ENCODE measurements at places on chromosomes 5 and 9. TPM values are rescaled to one million over a fixed set of nuclear protein-coding genes. Genes with fewer than 3 reads are reported as not detected.
A peak's percentile ranks its signal among the peaks of the same experiment; 100 is the strongest.

ANGPTL2 gene
- 40.0 TPM for total RNA-seq

GGTA1 gene
- total RNA-seq, result 6.5 TPM

FAM219A gene
- total RNA-seq, result 11.7 TPM

ARID3C gene
- 2.0 TPM for total RNA-seq

ADRA1B gene
- total RNA-seq, result 6.9 TPM

SEMA6A gene
- total RNA-seq, result 24.3 TPM

ANKRD55 gene
- not detected for total RNA-seq

ZFP2 gene
- total RNA-seq, result 2.7 TPM

C9 gene
- not detected for total RNA-seq

- no peaks in the 10 kb centered on the region for H3K27me3 ChIP-seq
- no peak for DNase-seq
- H3K4me3 ChIP-seq, result no peak overlapping the region
- no peak overlapping the region for H3K27ac ChIP-seq
Observed at GRCh38 chr9:114143234-114143633, 12.1 kb upstream of the COL27A1 start.

GRCh38 chr5:137935694-137936093, 46.4 kb downstream of the PKD2L2 start:
- no peak overlapping the region for H3K4me3 ChIP-seq
- H3K27me3 ChIP-seq, result no peaks in the 10 kb centered on the region
- no peak overlapping the region for H3K27ac ChIP-seq
- H3K4me1 ChIP-seq, result no peaks in the 10 kb centered on the region

GRCh38 chr5:172486451-172486850, 32.1 kb upstream of the SH3PXD2B start:
- H3K4me1 ChIP-seq, result peaks cover 5% of the 10 kb centered on the region
- H3K4me3 ChIP-seq, result no peak overlapping the region
- H3K36me3 ChIP-seq, result no peaks in the 10 kb centered on the region
- H3K27me3 ChIP-seq, result no peaks in the 10 kb centered on the region
- peak overlapping the region; percentile 50 for H3K27ac ChIP-seq
- no peak for DNase-seq

GRCh38 chr9:21711504-21711903, 90.9 kb upstream of the MTAP start:
- H3K36me3 ChIP-seq, result no peaks in the 10 kb centered on the region
- DNase-seq, result no peak
- no peaks in the 10 kb centered on the region for H3K4me1 ChIP-seq
- no peaks in the 10 kb centered on the region for H3K27me3 ChIP-seq

DNA sequence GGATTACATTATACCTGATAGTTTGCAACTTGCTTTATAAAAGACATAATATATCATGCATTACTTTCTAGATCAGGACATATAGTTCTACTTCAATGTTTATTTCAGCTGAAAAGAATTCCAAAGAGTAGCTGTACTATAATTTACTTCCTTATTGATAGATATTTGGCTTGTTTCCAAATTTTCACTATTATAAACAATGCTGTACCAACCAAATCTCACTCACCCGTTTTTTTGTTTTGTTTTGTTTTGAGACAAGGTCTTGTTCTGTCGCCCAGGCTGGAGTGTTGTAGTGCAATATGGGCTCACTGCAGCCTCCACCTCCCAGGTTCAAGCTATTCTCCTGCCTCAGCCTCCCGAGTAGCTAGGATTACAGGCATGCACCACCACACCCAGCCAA, 132.7 kb downstream of the GNAQ start:
- H3K4me3 ChIP-seq, result no peak overlapping the region
- DNase-seq, result no peak
- peaks cover 10% of the 10 kb centered on the region for H3K4me1 ChIP-seq

GRCh38 chr5:15834596-15835245, 334.7 kb downstream of the FBXL7 start:
- H3K27ac ChIP-seq, result no peak overlapping the region
- DNase-seq, result no peak
- peaks cover 9% of the 10 kb centered on the region for H3K4me1 ChIP-seq
- H3K36me3 ChIP-seq, result no peaks in the 10 kb centered on the region

GRCh38 chr5:174560861-174561260, 163.5 kb upstream of the MSX2 start:
- no peaks in the 10 kb centered on the region for H3K27me3 ChIP-seq
- no peak overlapping the region for H3K4me3 ChIP-seq
- DNase-seq, result no peak
- H3K36me3 ChIP-seq, result no peaks in the 10 kb centered on the region
- H3K27ac ChIP-seq, result no peak overlapping the region
- H3K4me1 ChIP-seq, result no peaks in the 10 kb centered on the region

GRCh38 chr5:88873447-88873846, 9.5 kb downstream of the MEF2C start:
- H3K27ac ChIP-seq, result no peak overlapping the region
- H3K4me3 ChIP-seq, result no peak overlapping the region
- no peak for DNase-seq
- no peaks in the 10 kb centered on the region for H3K36me3 ChIP-seq

- H3K36me3 ChIP-seq, result no peaks in the 10 kb centered on the region
- peak overlapping the region; percentile 98 for H3K27ac ChIP-seq
- no peak for DNase-seq
- no peaks in the 10 kb centered on the region for H3K27me3 ChIP-seq
- peaks cover 16% of the 10 kb centered on the region for H3K4me1 ChIP-seq
Observed at GRCh38 chr9:26891726-26892125, 876 bp downstream of the CAAP1 start.

DNA sequence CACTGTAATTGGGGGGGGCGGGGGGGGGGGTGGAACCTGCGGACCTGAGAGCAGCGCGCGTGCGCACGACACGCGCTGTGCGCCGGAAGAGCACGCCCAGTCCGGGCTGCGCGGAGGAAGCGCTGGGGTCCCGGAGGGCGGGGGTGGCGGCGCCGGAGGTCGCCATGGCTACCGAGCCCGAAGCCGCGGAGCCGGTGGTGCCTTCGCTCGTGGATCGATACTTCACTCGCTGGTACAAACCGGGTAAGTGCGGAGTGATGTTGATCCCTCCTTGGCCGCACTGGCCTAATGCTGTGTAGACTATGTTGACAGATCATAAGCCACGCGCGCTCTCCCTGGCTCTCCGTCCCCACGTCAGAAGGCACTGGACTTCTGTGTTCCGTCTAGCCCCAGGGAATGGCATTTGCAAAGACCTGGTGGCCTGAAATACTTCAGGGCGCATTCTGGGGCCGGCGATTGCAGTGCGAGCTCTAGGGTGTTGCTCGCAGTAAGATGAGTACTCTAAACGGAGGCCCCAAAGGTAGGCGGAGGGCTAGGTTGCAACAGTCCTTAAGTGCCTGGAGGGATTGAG, at the start of gene ABITRAM:
TSS of gene ABITRAM (plus strand) at position 78 of the 571 bp plus-strand sequence. CDS start at position 165, 87 bp downstream.
- H3K27ac ChIP-seq, result peak within 1 kb of the TSS; percentile 95
- DNase-seq, result peak; percentile 48
- peaks cover 43% of the 10 kb centered on the region for H3K4me1 ChIP-seq

GRCh38 chr5:76720988-76721569, 5.2 kb downstream of the F2R start:
- no peaks in the 10 kb centered on the region for H3K27me3 ChIP-seq
- no peak overlapping the region for H3K27ac ChIP-seq
- no peak overlapping the region for H3K4me3 ChIP-seq
- no peaks in the 10 kb centered on the region for H3K36me3 ChIP-seq

DNA sequence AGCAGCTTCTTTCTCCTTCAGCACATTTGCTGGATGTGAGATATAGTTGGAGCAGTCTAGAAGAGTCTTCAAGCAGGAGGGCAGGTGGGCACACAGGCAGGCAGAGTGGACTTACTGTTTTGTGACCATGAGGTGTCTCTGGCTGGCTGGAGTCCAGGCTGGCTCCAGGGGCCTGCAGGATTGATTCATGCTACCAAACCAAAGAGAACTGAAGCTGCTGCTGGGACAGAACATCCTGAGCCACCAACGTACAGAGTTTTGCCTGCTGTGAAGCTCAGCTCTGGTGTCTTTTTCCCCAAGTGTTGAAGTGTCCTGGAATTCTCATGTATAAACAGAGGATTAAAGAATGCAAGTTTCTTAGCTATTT, 45.7 kb downstream of the CYSTM1 start:
- H3K36me3 ChIP-seq, result no peaks in the 10 kb centered on the region
- H3K4me1 ChIP-seq, result peaks cover 19% of the 10 kb centered on the region
- DNase-seq, result no peak
- no peak overlapping the region for H3K27ac ChIP-seq
- no peak overlapping the region for H3K4me3 ChIP-seq
- H3K27me3 ChIP-seq, result no peaks in the 10 kb centered on the region

GRCh38 chr9:130781569-130781968, 53.5 kb upstream of the ABL1 start:
- H3K27me3 ChIP-seq, result no peaks in the 10 kb centered on the region
- no peak for DNase-seq
- H3K27ac ChIP-seq, result peak overlapping the region; percentile 93
- H3K36me3 ChIP-seq, result no peaks in the 10 kb centered on the region
- peaks cover 17% of the 10 kb centered on the region for H3K4me1 ChIP-seq

DNA sequence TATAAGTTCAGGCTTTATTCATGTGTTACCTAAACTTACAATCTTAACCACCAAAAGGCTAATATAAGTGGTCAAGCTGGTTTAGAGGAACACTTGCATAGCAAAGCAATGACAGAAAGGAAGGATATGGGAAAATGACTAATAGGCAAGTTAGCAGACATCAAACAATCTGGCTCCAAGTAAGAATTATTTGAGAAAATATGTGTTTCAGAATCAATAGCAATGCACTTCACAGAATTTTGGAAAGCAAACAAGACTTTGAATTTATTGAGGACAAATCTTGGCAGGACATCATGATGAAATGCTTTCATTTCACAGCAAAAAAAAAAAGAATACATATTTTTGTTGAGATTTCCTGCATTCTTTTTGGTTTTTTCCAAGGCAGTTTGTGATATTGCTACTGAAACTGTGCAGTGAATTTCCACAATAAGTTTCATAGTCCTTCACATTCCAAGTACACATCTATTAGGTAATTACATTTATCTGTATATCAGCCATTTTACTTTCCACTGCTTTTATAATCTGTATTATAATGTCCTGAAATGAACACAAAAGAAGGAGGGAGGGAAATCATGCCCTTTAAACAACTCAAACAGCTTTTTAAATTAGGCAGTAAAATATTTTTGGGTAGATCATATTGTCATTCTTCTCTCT, 417.9 kb downstream of the NR2F1-AS1 start:
- no peak overlapping the region for H3K4me3 ChIP-seq
- no peaks in the 10 kb centered on the region for H3K4me1 ChIP-seq
- no peak for DNase-seq
- H3K27ac ChIP-seq, result peak overlapping the region; percentile 85
- H3K36me3 ChIP-seq, result no peaks in the 10 kb centered on the region

DNA sequence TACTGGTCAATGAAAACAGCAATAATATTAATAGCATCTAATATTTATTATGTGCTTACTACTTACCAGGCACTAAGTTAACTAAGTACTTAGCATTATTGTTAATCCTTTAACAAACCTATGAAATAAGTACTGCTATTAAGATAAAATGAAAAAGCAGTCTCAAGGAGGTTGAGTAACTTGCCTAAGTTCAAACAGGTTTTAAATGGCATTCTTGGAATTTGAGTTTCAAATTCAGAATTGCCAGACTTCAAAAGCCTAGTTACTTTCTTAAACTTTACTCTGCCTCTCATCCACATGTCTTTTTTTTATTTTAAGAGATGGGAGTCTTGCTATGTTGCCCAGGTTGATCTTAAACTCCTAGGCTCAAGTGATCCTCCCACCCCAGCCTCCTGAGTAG, 16.0 kb downstream of the LEAP2 start:
- peaks cover 5% of the 10 kb centered on the region for H3K4me1 ChIP-seq
- no peak overlapping the region for H3K27ac ChIP-seq
- no peaks in the 10 kb centered on the region for H3K27me3 ChIP-seq
- H3K4me3 ChIP-seq, result no peak overlapping the region
- DNase-seq, result no peak

GRCh38 chr5:168292786-168293696, 1.6 kb downstream of the WWC1 start:
- no peak for DNase-seq
- no peaks in the 10 kb centered on the region for H3K36me3 ChIP-seq
- no peak overlapping the region for H3K4me3 ChIP-seq
- no peak overlapping the region for H3K27ac ChIP-seq
- H3K4me1 ChIP-seq, result no peaks in the 10 kb centered on the region

- H3K36me3 ChIP-seq, result peaks cover 15% of the 10 kb centered on the region
- no peaks in the 10 kb centered on the region for H3K4me1 ChIP-seq
- no peak overlapping the region for H3K27ac ChIP-seq
- no peaks in the 10 kb centered on the region for H3K27me3 ChIP-seq
Observed at GRCh38 chr5:179176166-179176565, 116.0 kb downstream of the ZNF354C start.

DNA sequence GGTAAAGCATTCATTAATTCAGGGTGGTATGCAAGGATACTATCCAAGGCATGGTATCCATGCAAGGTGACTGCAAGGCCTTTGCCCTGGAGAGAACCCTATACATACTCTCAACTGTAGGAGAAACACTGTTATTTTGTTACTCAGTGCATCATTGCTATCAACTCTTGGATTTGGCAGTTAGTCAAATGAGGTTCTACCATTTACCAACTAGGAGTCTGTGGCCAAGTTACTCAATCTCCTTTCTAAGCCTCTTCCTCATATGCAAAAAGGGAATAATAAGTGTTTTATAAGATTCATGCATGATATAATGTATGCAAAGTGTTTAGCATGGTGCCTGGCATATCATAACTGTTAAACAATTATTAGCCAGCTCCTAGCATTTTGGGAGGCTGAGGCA, 4.0 kb downstream of the PCDHGC3 start:
- DNase-seq, result no peak
- no peak overlapping the region for H3K4me3 ChIP-seq
- H3K27me3 ChIP-seq, result no peaks in the 10 kb centered on the region
- no peaks in the 10 kb centered on the region for H3K36me3 ChIP-seq
- no peak overlapping the region for H3K27ac ChIP-seq
- peaks cover 38% of the 10 kb centered on the region for H3K4me1 ChIP-seq

DNA sequence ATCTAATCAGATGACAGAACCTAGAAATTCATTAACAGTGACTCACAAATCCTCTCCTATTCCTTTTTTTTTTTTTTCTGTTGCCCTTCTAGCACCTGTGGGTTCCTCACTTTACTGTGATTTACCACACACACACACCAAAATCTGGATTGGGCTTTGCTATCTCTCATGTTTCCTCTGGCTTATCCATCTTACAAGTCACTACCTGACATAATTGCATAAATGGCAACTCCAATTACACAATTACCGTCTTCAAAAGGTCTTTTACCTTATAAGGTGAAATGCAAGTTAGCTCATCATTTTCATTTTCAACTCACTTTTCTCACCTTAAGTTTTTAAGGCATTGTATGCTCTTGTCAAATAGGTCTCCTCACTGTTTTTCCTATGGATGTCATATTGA, 426.3 kb upstream of the MEF2C start:
- H3K4me1 ChIP-seq, result peaks cover 10% of the 10 kb centered on the region
- no peak overlapping the region for H3K27ac ChIP-seq
- no peak for DNase-seq
- no peaks in the 10 kb centered on the region for H3K27me3 ChIP-seq
- no peaks in the 10 kb centered on the region for H3K36me3 ChIP-seq

DNA sequence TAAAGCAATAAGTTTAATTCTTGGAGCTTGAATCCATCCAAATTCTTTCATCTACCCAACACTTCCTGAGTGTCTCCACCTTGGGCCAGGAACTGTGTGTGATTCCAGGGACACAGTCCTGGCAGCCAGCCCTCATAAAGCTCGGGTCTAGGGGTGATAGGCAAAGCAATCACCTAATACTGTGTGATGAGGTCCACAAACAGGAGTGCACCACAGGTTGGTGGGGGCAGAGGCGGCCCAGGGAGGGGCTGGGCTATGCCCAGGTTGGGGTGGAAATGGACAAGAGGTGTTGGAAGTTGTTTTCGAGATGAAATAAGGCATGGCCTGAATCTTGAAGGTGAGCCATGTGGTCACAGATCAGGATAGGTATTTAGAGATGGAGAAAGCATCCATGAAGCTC, 133.9 kb upstream of the PTCH1 start:
- DNase-seq, result no peak
- no peak overlapping the region for H3K27ac ChIP-seq
- H3K27me3 ChIP-seq, result no peaks in the 10 kb centered on the region
- no peaks in the 10 kb centered on the region for H3K4me1 ChIP-seq

Data from tibial nerve (tissue), 4 donors.